ENCODE measurements at places on chromosomes 13 and 19. TPM values are rescaled to one million over a fixed set of nuclear protein-coding genes. Genes with fewer than 3 reads are reported as not detected.

DNA sequence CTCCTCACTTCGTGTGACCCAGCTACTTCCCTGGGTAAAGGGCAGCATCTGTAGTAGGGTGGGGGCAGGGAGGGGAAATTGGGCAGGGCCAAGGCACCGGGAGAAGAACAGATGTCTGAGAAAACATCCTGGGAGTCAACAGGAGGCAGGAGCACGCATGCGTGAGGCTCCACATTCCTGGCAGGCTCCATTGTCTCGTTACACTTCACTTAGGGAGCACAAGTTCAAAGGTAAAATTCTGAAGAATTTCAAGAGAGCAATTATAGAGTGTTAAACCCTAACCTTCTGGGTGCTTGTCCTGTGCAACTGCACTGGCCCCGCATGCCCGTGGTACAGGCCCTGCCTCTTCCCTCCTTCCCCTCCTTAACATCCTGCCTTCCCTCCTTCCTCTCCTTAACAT, 79.6 kb upstream of the POMP start:
- DNase-seq = no peak

DNA sequence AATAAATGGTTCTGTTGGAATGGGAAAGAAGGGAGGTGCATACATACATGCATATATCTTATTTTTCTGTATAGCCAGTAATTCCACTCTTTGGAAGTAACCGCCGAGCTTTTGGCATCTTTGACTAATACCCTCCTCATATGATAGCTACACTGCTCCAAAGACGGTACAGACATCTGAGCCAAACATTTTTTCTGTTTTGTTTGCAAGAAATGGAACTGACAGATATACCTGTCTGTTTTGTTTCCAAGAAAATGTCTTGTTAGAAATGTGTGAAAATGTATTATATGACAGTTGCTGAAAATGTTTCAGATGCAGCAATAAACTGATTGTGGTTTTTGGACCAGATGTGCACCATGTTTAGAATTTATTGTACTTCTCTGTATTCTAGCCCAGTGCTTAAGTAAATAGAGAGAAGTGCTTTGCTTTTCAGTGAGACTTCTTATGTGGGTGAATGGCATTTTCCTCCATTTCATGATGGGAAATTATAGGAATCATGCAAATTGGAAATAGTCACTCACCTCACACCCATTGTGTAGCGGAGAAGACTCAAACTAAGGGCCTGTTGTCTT, 396.9 kb downstream of the KCNRG start:
- no peak for DNase-seq

DNA sequence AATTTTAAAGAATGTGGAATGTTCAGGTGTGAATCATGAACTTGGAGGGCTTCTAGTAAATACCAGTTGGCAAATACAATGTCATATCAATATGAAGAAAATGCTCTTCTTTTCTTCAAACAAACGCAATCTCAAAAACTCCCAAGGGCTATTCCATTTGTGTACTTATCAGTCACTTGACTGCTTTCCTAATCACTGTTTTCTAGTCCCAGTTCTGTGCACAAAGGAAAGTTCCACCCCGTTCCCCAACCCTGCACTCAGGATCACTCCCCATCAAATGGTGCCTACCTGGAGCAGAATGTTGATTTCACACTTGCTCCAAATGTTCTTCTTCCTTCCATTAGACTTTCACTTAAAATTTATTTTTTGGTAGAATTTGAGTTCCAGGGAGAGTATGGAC, 92.6 kb upstream of the RFC3 start:
- no peak for DNase-seq

DNA sequence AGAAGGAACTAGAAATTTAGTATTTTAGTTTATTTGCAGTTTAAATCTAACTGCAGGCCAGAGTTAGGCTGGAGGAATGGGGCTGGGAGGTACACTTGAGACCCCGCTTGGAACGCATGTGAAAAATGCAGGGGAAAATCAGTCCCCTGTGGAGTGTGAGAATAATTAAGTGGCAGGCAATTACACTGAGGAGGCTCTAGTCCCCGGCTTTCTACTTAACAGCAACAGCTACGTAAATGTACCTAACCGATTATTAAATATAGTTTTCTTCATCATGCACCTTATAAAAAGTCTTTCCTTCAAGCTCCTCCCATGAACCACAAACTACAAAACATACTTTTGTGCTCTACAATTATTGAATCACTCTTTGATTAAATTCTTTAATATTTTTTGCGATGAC, 804 bp downstream of the ZNF708 start:
- DNase-seq = no peak

- no peak for DNase-seq
These were observed 28.6 kb downstream of the PEPD start for GRCh38 chr19:33492951-33493350.

GRCh38 chr13:95250961-95251360, 50.3 kb downstream of the ABCC4 start:
- DNase-seq = no peak

DNA sequence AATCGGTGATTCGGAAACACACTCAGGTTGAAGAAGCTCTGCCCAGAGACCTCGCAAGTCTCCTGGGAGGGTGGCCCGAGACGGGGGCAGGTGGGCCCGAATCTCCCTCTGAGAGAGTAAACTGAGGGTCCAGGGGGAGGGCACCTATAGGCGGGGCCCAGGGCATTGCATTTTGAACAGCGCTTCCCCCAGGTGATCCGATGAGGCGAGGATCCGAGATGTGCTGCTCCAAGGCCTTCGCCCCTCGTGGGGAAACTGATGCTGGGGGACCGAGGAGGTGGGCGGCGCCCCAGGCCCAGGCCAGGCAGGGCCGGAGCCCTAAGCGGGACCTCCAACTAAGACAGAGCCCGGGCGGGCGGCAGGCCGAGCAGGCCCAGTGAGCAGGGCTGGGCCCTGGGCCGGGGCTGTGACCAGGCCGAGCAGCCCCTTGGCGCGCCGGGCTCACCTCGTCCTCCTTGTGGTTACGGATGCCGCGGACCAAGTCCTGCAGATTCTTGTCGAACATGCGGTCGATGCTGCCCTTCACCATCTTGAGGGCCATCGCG, 500 bp downstream of the AP3D1 start:
- DNase-seq = no peak

DNA sequence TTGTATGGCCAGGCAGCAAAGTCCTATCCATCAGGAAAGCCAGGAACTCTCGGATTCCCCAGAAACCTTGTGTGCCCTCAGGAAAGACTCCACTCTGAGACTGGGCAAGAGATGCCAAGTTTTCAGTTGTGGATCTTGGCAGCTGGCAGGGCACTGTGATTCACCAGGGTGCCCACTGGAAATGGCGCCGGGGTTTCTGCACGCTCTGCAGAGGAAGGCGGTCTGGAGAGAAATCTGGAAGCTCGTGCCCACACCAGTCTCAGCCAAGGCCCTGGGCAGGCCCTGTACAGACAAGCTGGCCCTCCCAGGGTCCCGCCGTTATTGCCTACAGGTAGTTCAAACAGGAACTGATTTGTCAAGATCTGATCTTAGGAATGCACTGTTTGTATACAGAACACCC, 4.9 kb downstream of the NAPA start:
- no peak for DNase-seq

DNA sequence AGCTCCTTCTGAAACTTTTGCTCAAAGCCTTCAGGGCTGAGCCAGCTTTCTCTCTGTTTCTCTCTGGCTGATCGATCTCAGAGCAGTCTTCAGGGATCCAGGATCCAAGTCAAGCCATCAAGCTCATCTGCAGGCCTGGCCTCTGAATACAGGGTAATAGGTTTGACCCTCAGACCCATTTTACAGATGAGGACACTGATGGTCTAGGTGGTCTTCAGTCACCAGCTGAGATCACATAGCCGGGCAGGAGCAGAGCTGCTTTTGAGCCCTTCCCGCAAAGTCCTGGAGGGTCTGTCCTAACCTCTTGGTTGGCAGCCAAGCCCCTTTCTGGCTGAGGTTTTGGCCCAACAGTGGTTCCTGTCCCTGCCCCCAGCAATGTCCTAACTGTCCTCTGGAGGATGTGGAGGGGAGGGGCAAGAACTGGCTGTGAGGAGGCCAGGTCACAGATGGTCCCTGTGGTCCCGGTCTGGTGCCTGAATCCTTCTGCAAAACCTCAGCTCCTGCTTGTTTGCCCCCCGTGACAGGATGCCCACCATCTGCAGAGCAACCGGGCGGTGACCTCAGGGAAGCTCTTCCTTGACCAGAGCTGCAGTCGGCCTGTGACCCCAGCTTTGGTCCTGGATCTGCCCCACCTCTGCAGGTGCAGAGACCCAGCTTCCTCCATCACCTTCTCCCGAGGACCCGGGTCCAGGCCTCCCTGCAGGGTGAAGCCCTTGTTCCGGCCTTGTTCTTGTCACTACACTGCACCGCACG, 5.8 kb upstream of the PEAK3 start:
- no peak for DNase-seq

- no peak for DNase-seq
These were observed 24.6 kb downstream of the BICRA start for GRCh38 chr19:47633517-47633916.

The CALR3 gene
- total RNA-seq = not detected

- no peak for DNase-seq
These were observed 991 bp downstream of the ABHD17A start for GRCh38 chr19:1884291-1884718.

DNA sequence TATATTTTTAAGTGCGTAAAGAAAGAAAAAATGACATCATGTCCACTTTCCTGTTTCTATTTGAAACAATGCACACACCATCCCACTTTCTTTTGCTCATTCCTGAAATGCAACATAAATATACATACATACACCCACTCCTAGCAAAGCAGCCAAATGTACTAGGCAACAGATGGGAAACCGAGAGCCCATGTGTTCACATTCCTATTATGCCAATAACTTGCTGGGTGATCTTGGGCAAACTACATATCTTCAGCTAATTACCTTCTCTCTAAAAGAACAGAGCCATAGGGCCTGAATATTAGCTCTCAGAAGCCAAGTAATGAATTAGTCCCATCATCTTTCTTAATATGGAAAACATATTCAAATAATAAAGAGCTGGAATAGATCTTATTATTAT, 610.6 kb upstream of the ATXN8OS start:
- no peak for DNase-seq

GRCh38 chr13:106061781-106062180, 473.7 kb downstream of the EFNB2 start:
- no peak for DNase-seq

DNA sequence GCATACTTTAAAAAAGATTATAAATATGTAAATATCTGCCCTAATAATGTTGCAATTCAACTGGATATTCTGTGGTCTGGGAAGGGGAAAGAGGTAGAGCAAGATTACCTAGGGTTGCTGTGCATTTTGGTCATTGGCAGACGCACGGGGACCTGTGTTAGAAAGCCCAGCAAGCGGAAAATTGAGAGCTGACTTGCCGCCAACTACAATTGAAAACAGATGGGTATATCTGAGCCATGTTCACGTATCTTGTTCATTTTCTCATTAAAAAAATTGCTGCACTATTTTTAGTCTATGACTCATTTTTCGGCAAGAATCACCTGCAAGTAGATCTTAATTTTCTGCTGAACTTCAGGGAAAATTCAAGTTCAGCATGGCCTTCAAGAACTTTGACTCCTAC, 308.5 kb upstream of the TMTC4 start:
- no peak for DNase-seq

DNA sequence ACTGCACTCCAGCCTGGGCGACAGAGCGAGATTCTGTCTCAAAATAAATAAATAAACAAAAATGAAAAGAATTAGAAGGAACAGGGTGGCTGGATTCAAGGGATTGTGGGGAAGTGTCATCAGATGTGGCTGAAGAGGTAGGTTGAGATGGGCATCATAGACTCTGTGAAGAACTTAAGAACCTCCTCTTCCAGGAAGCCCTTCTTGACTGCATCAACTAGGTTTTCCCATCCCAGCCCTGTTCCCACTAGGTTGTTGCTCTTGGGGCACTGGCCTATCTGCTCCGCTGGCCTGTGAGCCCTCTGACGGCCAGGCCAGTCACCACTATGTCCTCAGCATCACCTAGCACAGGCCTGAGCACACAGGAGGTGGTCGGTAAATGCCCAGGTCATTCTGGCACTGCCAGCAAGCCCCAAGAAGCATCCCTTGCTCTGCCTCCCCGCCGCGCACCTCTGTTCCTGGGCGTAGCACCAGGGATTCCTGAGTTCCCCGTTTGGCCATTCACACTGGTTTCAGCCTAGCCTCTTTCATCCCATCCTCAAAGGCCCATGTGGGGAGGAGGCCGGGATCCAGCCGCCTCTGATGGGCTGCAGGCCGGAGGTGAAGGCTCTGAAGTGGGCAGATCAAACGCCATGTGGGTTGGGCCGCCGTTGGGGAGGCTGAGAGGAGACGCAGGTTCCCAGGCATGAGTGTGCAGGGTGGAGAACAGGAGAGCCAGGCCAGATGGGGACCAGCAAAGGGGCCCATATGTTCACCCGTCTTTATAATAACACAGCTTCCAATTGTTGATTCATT, 27.6 kb upstream of the SLC1A5 start:
- DNase-seq = no peak

- DNase-seq = no peak
These were observed 43.7 kb downstream of the FRY start for GRCh38 chr13:32075170-32075851.

- no peak for DNase-seq
These were observed 372.0 kb downstream of the EFNB2 start for GRCh38 chr13:106163426-106163825.

The CACNG6 gene
- total RNA-seq = not detected
